ENCODE measurements at places on chromosomes 12 and 14.
A peak's percentile ranks its signal among the peaks of the same experiment; 100 is the strongest.

GRCh38 chr12:43117226-43117930 lies 434.6 kb downstream of the ADAMTS20 start:
- DNase-seq, result no peak

- DNase-seq, result no peak
These were observed 721 bp upstream of the CTSG start for GRCh38 chr14:24576771-24577170.

- DNase-seq, result no peak
These were observed 4.8 kb downstream of the LACRT start for GRCh38 chr12:54629925-54630324.

GRCh38 chr12:41993283-41993682 lies 151.4 kb downstream of the GXYLT1 start:
- DNase-seq, result no peak

- DNase-seq, result no peak
These were observed 298.7 kb upstream of the SRRM4 start for GRCh38 chr12:118682656-118683055.

- DNase-seq, result no peak
These were observed 206.5 kb downstream of the ETV6 start for GRCh38 chr12:11855983-11856374.

GRCh38 chr12:48349471-48349870 lies 1.2 kb downstream of the ZNF641 start:
- no peak for DNase-seq

DNA sequence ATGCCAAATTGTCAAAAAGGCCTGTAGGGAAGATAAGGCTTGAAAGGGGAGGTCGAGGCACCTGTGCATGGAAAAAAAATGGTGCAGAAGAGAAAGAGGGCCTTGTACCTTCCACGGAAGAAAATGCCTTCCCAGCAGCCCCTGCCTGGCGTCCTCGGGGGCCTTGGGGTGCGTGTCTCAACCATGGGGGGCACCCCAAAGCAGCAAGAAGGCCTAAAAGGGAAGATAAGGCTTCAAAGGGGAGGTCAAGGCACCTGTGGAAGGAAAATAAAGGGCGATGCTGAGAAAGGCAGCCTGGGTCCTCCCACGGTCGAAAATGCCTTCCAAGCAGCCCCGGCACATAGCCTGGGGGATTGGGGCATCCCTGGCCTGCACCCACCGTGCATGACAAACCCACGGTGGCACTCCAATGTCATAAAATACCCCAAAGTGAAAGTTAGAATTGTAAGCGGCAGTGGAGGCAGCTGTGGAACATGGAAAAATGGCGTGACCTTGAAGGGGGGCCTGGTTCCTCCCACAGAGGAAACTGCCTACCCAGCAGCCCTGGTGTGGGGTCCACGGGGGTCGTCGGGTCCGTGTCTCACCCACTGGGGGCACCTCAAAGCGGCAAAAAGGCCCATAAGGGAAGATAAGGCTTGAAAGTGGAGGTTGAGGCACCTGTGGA lies 275.0 kb downstream of the ALG10 start:
- no peak for DNase-seq

DNA sequence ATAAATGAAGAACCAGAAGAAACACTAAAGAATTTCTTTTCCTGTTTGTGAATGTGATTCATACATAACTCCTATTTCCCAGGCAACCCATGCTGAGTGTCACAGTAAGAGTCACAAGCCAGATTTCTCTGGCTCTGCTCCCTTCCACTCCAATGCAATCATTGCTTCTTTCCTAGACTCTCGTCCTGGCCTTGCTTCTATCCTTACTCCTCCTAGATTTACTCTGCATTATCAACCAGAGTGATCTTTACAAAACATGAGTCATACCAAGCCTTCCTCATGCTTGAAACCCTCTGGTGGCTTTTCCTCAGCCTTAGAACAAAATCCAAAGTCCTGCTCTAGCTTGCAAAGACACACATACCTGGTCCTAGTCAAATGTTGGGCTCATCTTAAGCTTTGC lies 13.3 kb downstream of the IL22 start:
- DNase-seq, result peak; percentile 87

DNA sequence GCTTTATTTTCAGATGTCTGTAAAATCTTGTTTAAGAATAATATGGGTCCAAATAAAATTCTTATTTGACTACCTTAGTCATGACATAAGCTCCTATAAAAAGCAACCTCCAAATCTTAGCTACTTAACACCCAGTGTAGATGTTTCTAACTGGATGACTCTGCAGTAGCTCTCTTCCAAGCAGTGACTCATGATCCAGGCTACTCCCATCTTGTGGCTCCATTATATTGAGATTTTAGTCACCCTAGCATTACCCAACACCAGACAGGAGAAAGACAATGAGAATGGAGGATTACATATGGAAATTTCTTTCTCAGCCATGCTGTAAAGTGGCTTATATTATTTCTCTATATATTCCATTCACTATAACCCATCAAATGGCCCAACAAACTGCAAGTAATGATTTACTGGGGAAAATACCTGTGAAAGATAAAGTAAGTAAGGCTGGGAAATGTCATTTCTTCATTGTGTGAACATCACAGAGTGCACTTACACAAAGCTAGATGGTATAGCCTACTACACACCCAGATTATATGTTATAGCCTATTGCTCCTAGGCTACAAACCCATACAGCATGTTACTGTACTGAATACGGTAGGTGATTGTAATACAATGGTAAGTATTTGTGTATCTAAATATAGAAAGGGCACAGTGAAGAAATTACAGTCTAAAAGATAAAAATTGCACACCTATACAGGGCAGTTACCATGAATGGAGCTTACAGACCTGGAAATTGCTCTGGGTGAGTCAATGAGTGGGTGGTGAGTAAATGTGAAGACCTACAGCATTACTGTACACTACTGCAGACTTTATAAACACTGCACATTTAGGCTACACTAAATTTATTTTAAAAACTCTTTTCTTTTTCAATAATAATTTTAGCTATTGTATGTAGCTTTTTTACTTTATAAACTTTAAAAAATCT lies 163.2 kb downstream of the DYRK2 start:
- peak; percentile 56 for DNase-seq

GRCh38 chr12:109631302-109631701 lies 57.7 kb downstream of the MVK start:
- DNase-seq, result no peak

- no peak for DNase-seq
These were observed 42.1 kb downstream of the TMTC1 start for GRCh38 chr12:29741342-29742241.

GRCh38 chr14:64775081-64775777 lies 71.0 kb downstream of the PLEKHG3 start:
- DNase-seq, result no peak

DNA sequence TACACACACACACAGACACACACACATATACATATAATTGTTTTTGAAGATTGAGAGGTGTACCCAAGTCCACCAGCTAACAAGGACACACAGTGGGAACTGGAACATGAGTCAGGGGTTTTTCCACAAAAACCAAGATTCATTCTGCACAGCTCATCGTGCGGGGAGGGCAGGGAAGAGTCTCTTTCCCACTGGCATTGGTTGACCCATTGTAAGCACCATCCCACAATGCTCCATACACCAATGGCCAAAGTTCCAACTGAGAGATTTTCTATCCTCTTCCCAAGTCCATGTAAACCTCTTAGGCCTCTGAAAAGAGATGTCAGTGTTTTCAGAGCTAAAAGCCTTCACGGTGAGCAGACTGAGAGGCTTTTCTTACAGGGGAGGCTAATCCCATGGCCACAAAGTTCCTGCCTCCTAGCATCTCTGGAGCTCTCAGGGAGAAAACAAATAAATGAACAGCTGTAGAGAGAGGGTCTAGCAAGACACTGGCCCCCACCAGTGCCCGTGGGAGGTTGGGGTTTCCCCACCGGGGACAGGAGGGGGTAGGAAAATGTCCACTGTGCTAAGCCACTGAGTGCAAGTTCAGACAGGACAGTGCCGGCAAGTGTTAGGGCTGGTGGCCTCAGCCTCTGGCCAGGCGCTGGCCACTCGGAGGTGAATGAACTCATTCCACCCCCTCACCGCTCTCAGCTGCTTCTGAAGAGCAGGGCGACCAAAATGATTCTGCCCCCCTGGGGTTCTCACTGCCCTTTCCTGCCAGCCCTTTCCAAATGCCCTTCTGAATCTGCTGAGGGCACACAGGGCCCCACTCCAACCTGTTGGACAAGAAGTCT lies 21.5 kb upstream of the TC2N start:
- DNase-seq, result peak; percentile 36

DNA sequence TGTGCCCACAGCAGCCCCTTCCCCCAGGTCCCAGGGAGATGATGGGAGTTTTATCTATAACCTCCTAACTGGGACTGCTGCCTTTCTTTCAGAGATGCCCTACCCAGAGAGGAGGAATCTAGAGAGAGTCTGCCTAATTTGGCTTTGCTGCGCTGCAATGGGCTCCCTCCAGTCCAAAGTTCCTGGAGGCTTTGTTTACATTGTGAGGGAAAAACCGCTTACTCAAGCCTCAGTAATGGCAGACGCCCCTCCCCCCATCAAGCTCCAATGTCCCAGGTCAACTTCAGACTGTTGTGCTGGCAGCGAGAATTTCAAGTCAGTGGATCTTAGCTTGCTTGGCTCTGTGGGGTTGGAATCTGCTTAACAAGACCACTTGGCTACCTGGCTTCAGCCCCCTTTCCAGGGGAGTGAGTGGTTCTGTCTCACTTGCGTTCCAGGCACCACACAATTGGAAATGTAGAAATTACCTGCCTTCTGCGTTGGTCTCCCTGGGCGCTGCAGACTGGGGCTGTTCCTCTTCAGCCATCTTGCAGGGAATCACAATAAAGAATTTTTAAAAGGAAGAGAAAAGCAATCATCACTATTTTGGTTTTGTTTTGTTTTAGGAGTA lies 262.5 kb downstream of the FOXG1 start:
- DNase-seq, result no peak

DNA sequence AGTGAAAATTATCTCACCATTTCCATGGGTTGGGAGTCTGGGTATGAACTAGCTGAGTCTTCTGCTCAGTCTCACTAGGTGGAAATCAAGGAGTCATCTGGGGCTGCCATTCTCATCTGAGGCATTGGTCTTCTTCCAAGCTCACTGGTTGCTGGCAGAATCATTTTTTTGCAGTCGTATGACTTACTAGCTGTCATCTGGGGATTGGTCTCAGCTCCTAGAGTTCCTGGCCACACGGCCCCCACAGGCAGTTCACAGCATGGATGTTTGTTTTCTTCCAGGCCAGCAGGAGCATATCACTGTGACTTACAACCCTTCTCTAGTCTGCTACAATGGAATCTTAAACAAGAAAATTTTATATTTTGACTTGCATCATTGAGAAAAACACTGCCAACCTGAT lies 18.6 kb upstream of the OR10AD1 start:
- no peak for DNase-seq

DNA sequence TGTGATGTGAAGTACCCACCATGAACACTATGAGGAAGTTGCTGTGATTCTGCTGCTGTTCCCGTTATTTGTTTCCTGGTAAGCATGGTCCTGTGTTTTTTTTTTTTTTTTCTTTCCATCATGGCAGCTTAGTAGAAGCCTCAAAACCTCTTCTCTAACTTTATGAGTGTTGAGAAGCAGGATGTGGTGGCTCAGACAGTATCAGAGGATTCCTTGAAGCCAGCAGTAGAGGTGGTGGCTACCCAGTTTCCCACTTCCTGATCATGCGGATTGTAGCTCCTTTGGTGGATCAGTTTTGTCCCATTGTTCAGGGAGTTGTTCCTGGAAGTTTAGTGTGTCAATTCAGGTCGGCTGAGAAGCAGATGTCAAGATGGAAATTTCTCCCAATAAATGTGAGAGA lies 175.8 kb downstream of the ATP23 start:
- no peak for DNase-seq

- DNase-seq, result peak; percentile 79
These were observed 134.7 kb downstream of the FGD4 start for GRCh38 chr12:32533971-32534590.

- DNase-seq, result no peak
These were observed 72.2 kb downstream of the SLC6A15 start for GRCh38 chr12:84840356-84840755.

DNA sequence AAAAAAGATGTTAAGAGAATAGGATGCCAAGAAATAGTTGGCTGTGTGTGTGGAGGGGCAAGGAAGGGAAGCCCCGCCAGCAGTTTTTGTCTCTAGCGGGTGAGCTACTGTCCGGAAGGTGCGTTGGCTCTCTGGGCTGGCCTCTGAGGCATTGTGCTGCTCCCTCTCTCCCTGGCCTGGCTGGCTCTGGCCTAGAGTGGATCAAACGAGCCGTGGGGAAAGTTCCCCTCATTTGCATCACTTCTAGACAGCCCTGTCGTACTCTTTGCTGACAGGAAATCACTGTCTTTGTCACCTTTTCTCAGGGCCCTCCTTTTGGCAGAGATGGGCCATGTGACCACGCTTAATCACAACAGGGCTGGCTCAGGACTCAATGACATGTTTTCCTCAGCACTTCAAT lies 236.1 kb upstream of the NPAS3 start:
- peak; percentile 35 for DNase-seq

DNA sequence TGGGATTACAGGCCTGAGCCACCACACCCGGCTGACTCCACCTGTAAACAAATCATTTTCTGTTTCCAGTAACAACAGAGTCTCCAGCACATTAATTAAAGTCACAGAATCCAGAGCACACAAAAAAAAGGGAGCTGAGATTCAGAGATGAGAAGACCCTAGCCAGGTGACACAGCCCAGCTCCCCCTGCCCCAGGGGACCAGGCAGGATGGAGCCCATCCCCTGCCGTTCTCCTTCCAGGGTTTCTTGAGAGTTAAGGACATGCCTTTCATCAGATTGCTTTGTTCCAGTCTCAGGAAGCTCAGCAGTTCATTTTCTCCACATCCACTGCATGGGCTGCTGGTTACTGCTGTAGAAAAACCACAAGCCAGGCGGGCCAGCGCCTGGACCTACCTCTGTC lies 81.2 kb downstream of the RIMBP2 start:
- no peak for DNase-seq

DNA sequence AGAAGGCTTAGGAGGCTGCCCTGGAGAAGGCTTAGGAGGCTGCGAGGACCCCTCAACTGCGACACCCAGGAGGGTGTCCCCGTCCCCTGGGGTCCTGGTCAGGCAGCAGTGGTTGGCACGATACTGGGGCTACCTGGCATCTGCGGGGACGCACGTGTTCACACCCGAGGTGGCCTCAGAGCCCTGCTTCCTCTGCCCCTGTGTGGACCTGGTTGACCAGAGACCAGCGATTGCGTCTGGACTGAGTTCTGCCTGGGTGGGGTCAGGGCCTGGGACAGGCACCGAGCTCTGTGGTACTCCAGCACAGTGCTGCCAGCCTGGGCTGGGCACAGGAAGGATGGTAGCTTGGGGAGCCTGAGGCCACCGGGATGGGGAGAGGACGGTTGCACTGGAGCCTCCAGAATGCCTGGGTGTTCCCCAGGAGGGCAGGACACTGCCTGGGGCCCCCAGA lies 735 bp downstream of the ASPG start:
- DNase-seq, result no peak

DNA sequence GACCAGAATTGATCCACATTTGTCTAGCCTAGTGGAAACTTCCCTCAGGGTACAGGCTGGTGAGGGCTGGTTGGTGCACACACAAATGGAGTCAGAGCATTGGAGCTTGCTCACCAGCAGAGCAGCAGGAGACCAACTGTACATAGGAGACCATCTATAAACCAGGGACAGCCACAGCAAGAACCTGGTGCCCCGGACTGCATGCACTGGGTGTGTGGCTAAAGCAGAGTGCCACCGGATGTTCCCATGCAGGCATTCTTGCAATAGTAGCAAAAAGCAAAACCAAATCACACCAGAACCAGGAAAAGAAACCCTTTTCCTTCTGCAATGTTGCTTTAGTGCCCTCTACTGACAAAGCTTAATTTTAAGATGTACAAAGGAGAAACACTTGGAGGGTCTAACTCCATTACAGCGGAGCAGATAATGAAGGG lies 136.4 kb downstream of the MDGA2 start:
- no peak for DNase-seq

GRCh38 chr12:89189448-89189847 lies 162.9 kb downstream of the DUSP6 start:
- DNase-seq, result no peak
